ENCODE measurements at places on chromosomes 5 and 9.

GRCh38 chr5:134124289-134125038 lies 10.0 kb downstream of the TCF7 start:
- DNase-seq: no peak

- peak; percentile 31 for DNase-seq
Observed at GRCh38 chr5:90792725-90793124, 234.1 kb downstream of the ADGRV1 start.

- DNase-seq: no peak
Observed at GRCh38 chr9:131651599-131651998, 88.3 kb downstream of the RAPGEF1 start.

DNA sequence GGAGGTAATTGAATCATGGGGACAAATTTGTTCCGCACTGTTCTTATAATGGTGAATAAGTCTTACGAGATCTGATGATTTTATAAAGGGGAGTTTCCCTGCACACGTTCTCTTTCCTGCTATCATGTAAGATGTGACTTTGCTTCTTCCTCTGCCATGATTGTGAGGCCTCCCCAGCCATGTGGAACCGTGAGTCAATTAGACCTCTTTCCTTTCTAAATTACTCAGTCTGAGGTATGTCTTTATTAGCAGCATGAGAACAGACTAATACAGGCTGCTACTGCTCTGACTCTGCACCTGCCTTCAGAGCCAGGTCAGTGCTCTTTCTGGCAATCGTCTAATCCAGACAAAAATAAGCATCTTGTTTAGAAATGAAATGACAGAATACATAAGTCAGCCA lies 479.2 kb upstream of the TUSC1 start:
- DNase-seq: no peak

GRCh38 chr5:16854351-16854750 lies 81.7 kb downstream of the MYO10 start:
- DNase-seq: no peak

DNA sequence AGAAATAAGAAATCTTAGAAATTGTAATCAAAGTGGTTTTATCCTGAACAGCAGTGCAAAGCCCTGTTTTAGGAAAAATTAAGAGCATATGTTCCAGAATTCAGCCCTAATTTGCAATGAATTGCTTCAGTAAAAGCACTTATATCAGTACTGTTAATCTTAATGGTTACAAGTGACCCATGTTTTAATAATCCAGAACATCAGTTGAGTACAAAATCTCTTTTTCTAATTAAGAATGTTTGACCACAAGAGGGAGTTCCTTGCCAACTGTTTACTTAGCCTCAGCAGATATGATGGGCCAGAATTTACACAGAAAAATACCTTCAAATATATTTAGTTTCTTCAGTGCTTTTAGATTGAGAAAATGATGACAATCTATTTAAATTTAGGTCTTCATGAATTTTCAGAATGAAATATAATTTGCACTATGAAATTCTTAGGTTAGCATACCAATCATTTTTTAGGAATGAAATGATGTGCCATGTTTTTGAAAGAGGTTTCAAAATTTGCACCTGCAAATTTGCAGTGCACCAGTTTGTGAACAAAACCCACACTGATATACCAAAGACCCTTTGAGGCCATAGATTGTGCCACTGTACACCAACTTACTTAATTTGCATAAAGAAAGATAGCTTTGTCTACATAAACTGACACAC lies 926.3 kb upstream of the ARRDC3 start:
- peak; percentile 4 for DNase-seq

DNA sequence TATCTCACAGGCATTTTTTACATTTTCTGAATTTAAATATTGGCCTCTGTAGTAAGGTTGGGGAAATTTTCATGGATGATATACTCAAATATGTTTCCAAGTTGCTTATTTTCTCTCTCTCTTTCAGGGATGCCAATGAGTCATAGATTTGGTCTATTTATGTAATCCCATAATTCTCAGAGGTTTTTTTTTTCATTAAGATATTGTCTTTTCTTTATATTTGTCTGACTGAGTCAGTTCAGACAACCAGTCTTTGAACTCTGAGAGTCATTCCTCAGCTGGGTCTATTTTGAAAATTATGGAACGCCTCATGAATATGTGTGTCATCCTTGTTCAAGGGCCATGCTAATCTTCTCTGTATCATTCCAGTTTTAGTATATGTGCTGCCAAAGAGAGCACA lies 223.2 kb downstream of the PCSK1 start:
- DNase-seq: peak; percentile 87

DNA sequence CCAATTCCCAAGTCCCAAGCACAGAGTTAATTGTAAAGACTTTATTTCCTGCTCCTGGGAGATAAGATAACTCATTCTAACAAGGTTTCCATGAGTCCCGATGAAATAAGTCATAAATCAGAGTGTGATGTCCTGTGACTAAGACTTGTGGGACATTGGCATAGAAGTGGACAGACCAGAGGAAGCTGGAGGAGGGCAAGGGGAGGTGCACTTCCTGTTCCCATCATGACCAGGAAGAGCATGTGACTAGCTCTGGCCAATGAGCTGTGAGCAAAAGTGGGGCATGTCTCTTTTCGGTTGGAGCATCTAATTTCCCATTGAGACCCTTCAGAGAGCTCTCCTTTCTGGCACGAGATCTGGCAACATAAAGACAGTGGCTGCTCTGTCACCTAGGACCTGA lies 100.4 kb downstream of the ZNF354C start:
- DNase-seq: no peak

- no peak for DNase-seq
Observed at GRCh38 chr5:178489271-178489976, 100.8 kb downstream of the COL23A1 start.

DNA sequence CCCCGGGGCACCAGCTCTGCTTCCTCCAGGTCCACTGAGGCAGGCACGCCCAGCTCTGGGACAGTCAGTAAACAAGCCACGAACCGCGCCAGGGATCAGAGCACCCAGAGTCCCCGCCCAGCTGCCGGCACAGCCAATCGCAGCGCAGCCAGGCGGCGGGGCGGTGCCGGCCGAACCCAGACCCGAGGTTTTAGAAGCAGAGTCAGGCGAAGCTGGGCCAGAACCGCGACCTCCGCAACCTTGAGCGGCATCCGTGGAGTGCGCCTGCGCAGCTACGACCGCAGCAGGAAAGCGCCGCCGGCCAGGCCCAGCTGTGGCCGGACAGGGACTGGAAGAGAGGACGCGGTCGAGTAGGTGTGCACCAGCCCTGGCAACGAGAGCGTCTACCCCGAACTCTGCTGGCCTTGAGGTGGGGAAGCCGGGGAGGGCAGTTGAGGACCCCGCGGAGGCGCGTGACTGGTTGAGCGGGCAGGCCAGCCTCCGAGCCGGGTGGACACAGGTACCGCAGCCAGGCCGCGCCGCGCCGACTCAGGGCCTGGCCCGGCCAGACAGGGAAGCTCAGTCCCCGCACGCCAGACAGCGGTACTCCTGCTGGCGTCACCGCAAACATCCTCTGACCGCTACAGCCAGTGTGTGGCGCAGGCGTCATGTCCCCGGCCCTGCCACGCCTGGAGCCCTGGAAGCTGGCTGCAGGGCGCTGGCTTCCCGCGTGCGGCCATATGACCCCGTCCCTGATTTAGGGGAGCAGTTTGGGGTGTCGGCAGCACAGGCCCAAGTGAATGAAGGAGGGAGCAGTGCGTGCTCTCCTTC lies at the start of gene CTSL:
Gene CTSL, plus strand, starts transcription at position 220 of the 810 bp plus-strand sequence. CDS start 1,485 bp downstream, outside the sequence.
- DNase-seq: peak; percentile 72

GRCh38 chr5:179371681-179372680 lies 26.7 kb upstream of the ADAMTS2 start:
- no peak for DNase-seq

- no peak for DNase-seq
Observed at GRCh38 chr9:37944671-37945481, 40.9 kb upstream of the SLC25A51 start.

DNA sequence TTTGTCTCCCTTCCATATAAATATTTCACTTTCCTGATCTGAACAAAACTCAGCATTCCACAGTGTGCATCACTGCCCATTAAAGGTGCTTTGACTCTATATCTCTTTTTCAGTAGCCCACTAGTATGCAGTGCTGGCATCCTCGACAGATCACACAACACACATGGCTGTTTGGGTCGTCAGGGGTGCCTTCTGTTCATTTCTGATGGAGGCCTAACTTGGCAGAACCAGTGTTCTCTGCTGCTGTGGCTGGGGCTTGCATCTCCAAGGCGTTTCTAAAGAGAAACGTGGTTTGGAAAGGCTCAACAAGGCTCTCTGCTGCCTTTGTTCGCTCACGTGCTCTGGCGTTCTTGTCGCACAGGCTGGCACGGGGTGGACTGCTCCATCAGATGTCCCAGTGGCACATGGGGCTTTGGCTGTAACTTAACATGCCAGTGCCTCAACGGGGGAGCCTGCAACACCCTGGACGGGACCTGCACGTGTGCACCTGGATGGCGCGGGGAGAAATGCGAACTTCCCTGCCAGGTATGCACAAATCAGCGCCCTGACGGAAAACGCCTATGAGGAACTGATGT lies 97.7 kb upstream of the PRRC1 start:
- no peak for DNase-seq

- peak; percentile 42 for DNase-seq
Observed at GRCh38 chr5:77774981-77775789, 954 bp downstream of the TBCA start.

DNA sequence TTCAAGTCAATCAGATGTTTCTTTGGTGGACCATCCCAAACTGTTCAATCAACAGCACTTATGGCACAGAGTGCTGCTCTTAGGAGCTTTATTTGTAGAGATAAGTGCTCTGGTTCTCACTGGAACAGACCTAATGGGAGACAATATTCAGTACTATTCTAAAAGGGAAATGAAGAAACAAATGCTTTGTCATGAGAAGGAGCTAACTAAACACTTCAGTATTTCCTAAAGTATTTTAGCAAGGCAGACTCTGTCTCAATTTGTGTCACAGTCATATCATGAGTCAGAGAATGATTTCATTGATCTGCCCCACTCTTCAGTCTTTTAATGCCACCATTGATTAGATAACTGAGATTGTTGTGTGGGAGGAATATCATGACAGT lies 175.3 kb downstream of the SLF1 start:
- DNase-seq: peak; percentile 18

GRCh38 chr9:118595719-118596305 lies 773.4 kb downstream of the BRINP1 start:
- peak; percentile 51 for DNase-seq

DNA sequence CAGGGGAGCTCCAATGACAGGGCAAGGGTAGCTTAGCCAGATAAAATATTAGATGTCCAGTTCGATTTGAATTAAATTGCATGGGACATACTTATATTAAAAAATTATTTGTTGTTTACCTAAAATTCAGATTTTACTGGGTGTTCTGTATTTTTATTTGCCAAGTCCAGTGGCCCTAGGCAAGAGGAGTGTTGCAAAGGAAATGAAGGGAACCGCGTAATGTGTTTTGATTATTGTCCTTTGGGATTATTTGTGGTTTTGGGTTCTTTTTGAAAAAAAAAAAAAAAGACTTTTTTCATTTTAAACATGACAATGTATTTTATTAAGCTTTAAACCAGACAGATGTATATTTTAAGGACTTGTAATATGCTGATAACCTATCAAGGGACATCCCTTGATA lies 179.3 kb downstream of the C9orf152 start:
- DNase-seq: no peak

- DNase-seq: peak; percentile 39
Observed at GRCh38 chr9:128124873-128125579, 2.5 kb downstream of the PTGES2 start.

- DNase-seq: no peak
Observed at GRCh38 chr9:69731348-69731747, 28.5 kb downstream of the PTAR1 start.

- no peak for DNase-seq
Observed at GRCh38 chr5:124892185-124892848, 145.9 kb upstream of the ZNF608 start.

DNA sequence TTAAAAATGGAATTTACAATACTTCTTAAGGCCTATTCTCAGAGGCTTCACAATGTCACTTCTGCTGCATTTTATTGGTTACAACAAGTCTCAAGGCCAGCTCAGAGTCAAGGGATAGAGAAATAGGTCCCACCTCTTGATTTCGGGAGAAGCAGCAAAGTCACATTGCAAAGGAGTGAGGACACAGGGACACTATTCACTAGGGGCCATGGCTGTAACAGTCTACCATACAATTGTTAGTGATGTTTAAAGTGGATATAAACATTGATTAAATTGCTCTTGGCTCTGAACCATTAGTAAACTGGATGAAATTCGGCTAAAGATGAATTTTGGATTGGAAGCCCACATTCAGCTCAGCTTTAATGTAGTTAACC lies 21.7 kb upstream of the CMBL start:
- DNase-seq: no peak

DNA sequence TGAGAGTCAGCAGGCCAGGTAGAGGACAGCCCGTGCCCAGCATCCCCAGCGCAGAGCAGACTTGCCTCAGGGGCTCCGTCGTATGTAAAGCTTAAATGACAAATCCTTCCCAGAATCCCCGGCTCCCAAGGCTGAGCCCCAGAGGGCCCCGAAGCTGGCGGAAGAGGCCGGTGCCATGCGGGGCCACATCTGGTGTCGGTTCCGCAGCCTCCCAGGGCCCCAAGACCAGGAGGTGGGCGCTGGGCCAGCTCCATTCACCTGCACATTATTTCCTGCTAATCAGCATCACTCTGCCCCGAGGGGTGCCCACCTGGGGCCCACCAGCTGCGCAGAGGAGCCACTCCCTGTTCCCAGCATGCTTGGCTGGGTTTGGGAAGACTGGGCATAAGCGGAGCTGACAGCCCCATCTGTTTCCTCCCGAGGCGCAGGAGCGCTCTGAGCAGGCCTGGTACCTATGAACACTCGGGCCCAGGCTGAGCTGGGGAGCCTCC lies 124.0 kb upstream of the PPP1R26 start:
- no peak for DNase-seq

DNA sequence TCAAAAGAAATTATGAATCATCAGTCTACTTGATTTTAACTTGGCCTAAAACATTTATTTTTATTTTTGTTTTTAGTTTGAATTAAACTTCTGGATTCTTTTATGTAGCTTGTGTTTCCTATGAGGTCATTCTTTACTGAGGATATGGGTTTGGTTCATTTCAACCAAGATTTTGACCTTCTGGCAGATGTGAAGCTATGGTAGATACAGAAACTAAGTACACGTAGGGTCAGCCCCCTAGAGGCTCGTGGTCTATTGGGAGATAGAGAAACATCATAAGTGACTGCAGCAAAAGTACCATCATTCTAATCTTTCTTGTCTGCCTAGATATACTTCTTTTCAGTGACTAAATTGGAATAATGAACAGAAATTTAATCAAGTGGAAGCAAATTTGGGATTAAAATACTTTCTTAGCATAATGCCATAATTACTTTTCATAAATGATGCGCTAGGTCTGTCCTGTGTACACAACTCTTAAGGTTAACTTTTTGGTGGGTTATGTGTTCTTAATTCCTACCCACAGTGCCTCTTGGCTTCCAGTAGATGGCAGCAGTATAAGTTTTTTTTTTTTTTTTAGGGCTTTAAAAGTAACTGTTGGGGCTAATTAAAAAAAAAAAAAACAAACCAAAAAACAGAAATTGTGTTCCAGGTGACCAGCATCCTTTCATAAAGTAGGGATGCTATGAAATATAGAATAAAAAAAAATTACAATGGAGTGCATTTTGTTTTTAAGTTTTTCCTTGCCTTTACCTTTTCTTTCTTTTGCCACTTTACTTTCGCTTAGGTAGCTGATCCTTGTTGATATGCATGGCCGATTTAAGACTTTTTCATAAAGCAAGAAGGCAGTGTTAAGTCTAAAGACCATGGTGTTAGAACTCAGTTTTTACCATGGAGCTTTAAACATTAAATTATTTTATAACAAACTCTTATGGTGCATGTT lies 49.9 kb downstream of the LRRTM2 start:
- peak; percentile 28 for DNase-seq

GRCh38 chr5:88833371-88834130 lies 49.4 kb downstream of the MEF2C start:
- peak; percentile 85 for DNase-seq
